Activated CD4-positive, alpha-beta T cell treated with anti-CD3 and anti-CD28 coated beads, Interleukin-2, Interleukin-4, amounts not matched to agents 100 ng/mL and 50 ng/mL, durations not matched to agents 16 hours and 8 hours (primary cell): ENCODE measurements at places on chromosomes 1 and 21.
A peak's percentile ranks its signal among the peaks of the same experiment; 100 is the strongest.

DNA sequence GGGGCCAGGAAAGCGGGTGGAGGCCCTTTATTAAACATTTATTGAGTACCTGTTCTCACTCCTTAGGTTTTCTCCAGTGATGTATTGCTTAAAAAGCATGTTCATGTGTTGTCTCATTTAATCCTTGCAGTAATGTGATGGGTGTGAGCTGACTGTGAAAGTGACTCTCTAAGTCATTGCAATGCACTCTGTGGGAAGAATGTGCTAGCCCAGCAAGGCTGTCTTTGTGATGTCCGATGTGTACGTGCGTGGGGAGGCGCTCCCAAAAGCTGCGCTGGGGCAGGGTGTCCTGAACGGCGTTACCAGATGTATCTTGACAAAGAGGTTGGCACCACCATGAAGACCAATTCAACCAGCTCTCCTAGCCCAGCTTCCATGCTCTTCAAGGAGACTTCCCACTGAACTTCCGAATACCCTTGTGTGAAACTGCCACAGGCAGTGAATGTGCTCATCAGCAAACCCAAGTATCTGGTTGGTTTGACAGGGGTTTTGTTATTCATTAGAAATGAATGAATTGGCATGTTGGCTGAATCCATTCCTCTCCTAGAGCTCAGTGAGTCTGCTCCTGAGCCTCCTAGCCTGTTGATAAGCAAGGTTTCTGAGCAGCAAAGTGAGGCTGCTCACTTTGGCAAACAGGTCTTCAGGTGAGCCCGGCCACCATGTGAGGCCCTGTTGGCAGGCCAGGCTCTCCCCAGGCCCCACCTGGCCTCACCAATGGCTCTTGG lies 28.0 kb downstream of the NUAK2 start:
- DNase-seq = no peak

DNA sequence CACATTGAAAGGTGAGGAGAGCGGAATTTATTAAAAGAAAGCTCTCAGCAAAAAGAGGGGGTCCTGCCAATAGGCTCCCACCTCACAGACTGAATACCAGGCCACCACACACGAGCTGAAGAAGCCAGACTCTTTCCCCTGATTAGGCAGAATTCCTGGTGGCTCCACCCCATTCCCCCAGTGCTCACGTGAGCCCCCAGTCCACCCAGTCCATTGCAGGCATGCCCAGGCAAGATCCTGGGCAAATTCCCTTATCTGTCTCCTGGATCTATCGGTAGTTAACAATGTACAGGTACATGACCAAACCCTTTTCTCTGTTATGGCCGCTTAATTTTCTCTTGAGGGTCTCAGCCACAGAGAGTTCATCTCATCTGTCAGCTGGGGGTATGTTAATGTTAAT lies 54.6 kb upstream of the BTG3 start:
- no peak for DNase-seq

DNA sequence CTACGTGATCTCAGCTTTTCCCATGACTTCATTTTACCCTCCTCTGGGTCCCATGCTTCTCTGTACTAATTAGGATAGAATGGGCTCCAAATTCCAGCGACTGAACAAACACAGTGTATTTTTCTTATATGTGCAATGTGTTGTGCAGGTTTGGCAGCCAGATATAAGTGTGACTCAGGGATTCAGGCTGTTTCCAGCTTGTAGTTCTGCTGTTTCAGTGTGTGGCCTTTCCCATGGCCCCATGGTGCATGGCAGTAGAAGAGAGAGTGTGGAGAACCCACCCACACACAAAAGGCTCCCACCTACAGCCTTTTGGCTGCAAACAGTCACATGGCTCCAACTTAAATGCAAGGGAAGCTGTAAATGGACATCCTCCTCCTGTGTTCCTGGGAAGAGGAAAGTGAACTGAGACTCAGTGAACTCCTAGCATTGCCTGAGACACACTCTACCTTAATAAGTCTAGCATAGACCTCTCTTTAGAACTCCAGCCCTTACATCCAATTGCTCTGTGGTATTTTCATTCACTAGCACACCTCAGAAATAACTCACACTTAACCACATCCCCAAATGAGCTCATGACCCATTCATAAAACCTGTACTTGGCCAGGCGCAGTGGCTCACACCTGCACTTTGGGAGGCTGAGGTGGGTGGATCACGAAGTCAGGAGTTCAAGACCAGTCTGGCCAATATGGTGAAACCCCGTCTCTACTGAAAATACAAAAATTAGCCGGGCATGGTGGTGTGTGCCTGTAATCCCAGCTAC lies 58.7 kb downstream of the KIAA0040 start:
- no peak for DNase-seq

DNA sequence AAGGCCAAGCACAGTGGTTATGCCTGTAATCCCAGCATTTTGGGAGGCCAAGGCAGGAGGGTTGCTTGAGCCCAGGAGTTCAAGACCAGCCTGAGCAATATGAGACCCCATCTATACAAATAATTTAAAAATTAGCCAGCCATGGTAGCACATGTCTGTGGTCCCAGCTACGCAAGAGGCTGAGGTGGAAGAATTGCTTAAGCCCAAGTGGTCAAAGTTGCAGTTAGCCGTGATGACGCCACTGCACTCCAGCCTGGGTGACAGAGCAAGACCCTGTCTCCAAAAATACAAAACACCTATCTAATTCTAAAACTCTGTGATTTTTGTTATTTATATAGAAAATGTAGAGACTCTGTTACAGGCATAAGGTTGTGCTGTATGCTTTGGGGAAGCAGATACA lies 44.2 kb upstream of the ZYG11A start:
- no peak for DNase-seq

DNA sequence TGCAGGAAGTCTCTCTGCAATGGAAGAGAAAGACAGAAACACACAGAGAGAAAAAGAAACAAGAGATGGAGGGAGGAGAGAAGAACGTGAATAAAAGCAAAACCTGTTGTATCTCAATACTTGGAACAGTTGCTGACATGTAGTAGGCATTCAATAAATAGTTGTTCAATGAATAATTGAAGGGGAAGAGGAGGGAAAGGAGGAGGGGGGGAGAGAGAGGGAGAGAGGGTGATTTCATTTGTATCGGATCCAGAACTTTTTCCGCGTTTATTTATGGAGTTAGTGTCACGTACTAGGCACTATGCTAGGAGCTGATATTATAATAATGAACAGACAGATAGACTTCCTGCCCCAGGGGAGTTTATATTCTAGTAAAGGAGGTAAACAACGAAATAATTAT lies 144.1 kb downstream of the OMA1 start:
- DNase-seq = no peak

- DNase-seq = peak; percentile 64
Observed at GRCh38 chr1:92476071-92476631, 10.6 kb downstream of the GFI1 start.

DNA sequence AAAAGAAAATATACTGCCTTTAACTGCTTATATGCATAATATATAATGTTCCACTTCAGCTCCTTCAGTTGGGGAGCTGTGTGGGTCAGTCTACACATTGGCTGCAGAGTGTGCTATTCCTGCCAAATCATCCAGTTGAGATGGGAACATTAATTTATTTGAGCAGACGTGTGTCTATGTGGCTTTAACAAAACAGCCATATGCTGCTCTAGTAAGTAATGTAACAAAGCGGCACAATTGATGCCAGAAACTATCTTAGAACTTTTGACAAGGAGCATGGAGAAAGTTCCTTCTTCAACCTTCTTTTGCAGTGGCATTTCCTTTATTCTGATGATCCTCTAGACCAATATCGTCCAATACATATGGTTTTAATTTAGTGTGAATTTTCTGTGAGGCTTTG lies 285.9 kb upstream of the C1orf87 start:
- DNase-seq = no peak

DNA sequence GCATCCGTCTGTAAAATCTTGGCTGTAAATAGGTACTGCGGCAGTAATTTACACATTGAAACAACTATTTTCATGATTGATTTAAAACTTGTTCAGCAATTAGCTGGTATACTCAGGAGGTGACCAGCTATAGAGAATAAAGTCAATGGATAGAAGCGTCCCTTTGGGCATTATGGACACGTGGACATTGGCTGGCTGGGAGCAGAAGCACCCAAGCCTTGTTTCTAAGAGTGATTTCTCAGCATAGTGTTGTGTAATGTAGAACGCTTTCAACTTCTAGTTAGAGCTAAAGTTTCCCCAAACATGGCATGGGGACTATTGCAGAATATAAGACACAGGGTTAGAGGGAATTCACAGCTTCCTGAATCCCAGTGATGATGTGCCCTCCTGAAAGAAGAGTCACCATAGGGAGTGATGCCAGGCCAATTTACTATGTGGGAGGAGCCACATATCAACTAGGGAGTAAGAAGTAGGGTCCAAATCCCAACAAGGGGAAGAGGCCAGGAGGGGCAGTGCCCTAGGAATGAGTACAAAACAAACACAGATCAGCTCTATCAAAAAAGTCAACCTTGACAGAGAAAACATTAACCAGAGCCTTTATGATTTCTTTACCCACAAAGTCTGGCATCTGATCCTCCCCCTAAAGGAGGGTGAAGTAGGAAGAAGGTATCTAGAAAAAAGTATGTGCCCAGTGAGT lies 92.7 kb downstream of the SUSD4 start:
- DNase-seq = no peak

DNA sequence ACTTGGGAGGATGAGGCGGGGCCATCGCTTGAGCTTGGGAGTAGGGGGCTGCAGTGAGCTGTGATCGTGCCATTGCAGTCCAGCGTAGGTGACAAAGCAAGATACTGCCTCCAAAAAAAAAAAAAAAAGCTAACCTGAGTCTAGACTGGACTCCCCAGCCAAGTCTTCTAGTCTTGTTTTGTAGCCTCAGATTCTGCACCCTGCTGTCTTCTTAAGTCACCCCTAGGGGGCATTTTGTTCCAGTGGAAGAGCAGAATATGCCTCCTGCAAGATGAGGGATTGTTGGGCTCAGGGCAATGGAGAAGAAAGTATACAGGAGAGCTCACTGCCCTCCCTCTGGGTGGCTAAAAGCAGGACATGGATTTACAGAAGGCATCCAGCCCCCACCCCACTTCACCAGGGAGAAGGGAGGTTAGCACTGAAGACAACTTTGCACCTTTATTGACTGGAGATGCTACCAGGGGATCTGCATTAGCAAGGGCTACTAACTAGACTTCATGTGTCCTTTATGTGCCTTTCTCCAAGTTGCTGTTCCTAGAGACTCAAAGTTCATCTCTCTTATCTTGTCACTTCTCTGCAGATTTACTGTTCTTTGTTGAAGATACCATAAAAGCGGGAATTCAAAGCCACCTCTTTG lies 15.3 kb upstream of the RNF187 start:
- DNase-seq = peak; percentile 68

DNA sequence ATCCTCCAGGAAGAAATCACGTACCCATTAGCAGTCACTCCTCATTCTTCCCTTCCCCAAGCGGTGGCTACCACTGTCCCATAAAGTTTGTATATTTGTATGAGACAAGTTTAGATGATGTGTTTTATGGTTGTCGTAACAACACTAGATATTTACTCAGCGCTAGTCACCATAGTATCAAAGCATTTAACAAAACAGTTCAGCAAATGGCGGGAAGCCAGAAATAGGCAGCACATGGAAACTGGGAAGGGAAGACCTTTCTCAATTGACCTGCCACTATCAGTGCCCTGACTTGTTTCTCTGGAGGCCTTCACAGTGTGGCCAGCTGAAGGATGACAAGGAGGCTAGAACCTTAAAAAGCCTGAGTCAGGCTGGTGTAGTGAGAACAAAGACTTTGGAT lies 31.1 kb downstream of the CNST start:
- DNase-seq = no peak

DNA sequence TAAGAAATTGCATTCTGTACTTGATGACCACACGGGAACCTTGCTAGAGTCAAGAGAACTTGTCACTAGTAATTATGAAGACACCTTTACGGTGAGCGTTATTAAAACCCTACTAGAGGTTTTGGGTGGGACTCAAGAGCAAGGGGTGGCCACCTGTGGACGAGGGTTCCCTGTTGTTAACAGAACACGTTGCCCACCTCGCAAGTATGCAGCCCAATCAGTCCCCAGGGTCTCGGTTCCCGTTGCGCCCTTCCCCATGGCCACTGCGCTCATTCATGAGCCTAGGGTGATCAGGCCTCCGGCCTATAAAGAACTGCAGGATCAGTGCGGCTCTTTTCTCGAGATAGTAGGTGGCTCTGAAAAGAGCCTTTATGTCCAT lies 30.2 kb upstream of the RNF187 start:
- peak; percentile 32 for DNase-seq

- DNase-seq = no peak
Observed at GRCh38 chr1:104291156-104291555, 541.5 kb downstream of the AMY1C start.

DNA sequence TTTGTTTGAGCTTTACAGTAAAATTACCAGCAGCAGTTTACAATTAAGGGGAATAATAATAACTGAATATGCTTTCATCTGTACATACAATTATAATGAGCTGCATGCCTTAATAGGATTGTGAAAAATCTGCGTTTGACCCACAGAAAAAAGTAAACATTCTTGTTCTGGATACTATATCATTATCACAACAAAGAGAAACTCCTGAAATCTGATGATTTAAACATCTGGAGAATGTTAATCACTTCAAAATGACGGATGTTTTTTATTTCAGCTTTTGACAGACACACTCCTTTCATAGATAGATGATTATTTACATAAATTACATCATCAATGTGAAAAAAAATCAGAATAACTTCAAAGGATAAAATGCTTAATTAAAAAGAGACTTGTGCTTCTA lies 58.5 kb downstream of the TYW3 start:
- DNase-seq = no peak

DNA sequence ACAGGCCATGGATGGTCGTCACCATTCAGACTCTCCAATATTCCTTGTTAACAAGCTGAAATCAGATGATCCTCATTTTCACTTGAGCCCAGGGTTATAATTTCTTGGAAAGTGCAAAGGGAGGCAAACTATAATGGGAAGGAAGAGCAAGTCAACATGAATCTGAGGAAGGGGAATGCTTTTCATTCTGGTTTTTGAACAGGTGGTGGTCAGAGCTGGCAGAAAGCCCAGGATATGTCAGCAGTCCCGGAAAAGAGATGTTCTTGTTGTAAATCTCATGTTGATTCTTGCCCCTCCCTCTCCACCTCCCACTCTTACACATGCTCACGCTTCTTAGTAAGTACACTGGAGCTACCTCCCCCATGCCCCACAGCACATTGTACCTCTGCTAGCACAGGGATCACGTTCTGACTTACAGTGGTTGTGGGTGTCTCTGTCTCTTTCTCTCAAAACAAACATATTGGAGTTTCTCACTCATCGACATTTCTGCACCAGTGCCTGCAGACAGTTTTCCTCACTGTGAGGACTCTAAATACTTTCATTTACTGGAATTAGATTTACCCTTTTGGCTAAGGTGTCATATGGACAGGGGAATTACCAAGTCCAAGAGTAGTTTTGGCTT lies 77.6 kb downstream of the XCL2 start:
- peak; percentile 61 for DNase-seq

GRCh38 chr1:41608211-41608610 lies 123.7 kb upstream of the EDN2 start:
- no peak for DNase-seq
